ENCODE measurements at places on chromosomes 1 and 21.

DNA sequence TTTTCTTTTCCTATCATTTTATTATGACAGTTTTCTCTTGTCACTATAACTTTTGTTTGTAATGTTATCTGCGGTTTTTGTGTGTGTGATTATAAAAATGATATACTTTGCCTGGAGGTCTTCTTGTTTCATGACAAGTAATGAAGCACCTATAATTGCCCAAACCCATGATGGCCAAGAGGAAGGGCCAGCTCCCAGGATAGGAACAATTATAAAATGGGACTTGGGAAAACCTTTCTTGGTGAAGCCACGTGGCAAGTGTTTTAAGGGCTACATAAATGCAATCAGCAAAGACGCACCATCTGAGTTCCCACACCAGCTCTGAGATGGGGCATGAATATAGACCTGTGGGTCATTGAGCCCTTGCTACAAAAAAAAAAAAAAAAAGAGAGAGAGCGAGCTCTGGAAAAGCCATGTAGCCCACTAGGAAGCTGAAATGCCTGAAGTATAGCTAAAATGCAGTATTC, 462.6 kb upstream of the RUNX1 start:
- no peak for DNase-seq

DNA sequence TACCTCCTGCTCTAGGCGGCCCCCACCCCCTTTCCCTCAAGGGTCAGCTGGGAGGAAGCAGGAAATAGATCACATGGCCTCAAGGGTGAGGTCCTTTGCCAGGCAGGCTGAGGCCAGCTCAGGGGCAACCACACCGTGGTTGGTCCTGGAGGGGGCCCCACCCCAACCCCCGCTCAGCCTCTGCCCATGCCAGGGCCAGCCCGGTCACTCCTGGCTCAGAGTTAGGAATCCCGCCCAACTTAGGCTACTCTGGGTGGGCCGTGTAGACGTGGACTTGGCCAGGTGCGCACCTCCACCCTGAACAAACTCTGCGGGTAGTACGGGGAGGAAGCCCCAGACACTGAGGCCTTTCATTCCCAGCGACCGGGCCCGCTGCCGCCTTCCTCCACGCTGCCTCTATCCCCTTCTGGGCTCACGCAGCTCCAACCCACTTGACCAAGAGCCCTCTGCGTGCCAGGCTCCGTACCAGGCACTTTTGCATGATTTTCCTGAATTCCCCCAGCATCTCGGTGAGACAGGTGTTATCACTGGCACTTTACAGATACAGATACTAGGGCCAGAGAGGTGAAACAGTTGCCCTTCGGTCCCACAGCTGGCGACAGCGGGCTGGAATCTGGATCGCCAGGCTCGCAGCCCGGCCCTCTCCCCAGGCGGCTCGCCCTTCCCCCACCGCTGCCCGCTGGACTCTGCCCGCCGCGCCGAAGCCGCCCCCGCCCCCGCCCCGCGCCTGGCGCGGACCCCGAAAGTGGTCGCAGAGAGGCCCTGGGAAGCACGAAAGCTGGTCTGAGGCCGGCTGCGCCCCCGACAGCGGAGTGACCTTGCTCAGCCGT, 769 bp downstream of the GALE start:
- no peak for DNase-seq

GRCh38 chr1:175208773-175209492, 16.4 kb upstream of the KIAA0040 start:
- DNase-seq, result no peak

DNA sequence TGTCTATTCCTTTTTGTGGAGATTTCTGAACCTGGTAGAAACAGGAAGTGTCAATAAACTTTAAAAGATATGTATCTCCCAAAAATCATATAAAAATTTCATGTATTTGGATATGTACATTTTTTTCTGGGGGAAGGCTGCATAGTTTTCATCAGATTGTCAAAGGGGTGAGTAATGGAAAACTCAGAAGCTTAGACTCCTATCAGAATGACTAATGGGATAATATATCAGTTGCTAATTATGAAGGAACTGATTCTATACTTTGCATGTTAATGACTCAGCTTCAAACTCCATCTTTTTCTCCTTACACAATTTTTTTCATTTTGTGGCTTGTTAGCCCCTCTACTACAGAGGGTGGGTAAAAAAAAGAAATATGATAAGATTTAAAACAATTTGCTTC, 55.9 kb downstream of the GON4L start:
- DNase-seq, result no peak

- no peak for DNase-seq
These were observed 117.0 kb upstream of the ERRFI1 start for GRCh38 chr1:8142955-8143629.

GRCh38 chr1:170734412-170735175, 70.7 kb downstream of the PRRX1 start:
- DNase-seq, result no peak

GRCh38 chr1:84217239-84217638, 73.2 kb downstream of the PRKACB start:
- DNase-seq, result no peak

GRCh38 chr1:201363467-201363866, 14.0 kb downstream of the TNNT2 start:
- DNase-seq, result no peak

Measured in smooth muscle cell of the brain vasculature (primary cell).